Effector memory CD8-positive, alpha-beta T cell (primary cell): ENCODE measurements at places on chromosomes 6 and 20.

GRCh38 chr6:151349651-151350270, 41.6 kb downstream of the ZBTB2 start:
- DNase-seq: no peak
- no peaks in the 10 kb centered on the region for H3K4me1 ChIP-seq
- H3K4me3 ChIP-seq: no peak overlapping the region
- H3K36me3 ChIP-seq: no peaks in the 10 kb centered on the region
- H3K27ac ChIP-seq: no peak overlapping the region

DNA sequence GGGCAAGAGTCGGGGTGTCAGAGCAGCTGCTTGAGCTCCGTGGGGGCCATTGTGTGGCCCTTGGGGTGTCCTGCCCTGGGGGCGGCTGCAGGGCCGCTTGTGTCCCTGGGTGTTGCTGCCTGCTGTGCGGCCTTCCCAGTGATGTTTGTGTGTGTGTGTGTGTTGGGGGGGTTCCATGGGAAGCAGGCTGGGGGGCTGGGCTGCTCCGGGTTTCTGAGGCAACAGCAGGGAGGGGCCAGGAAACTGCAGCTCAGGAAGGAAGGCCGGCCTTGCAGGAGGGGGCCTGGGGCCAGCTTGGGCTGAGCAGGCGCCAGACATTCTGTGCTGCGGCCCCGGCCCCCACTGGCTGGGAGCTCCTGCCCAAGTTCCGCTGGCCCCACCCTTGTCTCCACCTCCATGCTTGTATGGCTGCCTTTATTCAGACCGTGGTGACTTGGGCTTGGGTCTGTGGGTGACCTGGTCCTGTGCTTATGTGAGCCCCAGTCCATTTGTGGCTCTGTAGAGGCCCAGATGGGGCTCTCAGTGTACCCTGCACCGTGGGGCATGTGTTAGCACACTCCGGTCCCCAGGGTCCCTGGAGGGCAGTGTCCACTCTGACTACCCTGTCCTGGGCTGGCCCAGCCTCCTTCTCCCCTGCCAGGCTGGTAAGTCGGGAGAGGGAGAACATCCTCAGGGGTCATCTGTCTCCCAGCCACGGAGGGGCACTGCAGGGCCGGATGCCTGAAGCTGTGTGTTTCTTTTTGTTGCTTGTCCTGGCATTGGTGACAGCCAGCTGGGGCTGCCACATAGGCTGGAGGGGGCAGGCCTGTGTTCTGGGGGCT, 4.6 kb upstream of the SOX18 start:
- peaks cover 5% of the 10 kb centered on the region for H3K4me1 ChIP-seq
- H3K27me3 ChIP-seq: peaks cover 27% of the 10 kb centered on the region
- DNase-seq: no peak
- H3K36me3 ChIP-seq: no peaks in the 10 kb centered on the region

- H3K27me3 ChIP-seq: peaks cover 48% of the 10 kb centered on the region
- no peak for DNase-seq
- no peak overlapping the region for H3K27ac ChIP-seq
- no peaks in the 10 kb centered on the region for H3K4me1 ChIP-seq
- no peak overlapping the region for H3K4me3 ChIP-seq
Measured at GRCh38 chr6:156582509-156582992, 194.6 kb upstream of the ARID1B start.

DNA sequence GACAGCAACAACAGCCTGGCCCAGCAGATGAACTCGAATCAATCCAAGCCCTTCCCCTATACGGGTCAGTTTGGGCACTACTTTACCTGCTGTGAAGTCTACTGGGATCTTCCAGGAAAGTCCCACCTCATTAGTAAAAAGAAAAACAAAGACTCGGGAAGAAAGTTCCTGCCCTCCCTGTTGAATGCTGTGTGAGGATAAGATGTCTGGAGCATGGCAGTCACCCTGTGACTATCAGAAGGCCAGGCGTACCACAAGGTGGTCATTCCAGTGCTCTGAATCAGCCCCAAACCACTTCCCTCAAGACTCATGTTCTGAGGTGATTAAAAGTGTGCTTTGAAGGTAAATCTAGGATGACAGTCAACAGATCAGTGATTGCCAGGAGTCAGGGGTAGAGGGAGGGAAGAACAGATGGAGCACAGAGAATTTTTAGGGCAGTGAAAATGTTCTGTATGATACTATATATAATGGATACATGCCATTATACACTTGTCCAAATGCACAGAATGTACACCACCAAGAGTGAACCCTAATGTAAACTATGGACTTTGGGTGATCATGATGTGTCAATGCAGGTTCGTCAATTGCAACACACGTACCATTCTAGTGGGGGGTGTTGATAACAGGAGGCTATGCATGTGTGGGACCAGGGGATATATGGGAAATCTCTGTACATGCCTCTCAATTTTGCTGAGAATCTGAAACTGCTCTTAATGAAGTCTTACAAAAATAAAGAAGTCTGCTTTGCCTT, 14.7 kb downstream of the FKBP1A start:
- peaks cover 79% of the 10 kb centered on the region for H3K4me1 ChIP-seq
- peak overlapping the region; percentile 52 for H3K27ac ChIP-seq
- H3K36me3 ChIP-seq: peaks cover 33% of the 10 kb centered on the region
- no peak for DNase-seq
- H3K27me3 ChIP-seq: no peaks in the 10 kb centered on the region

DNA sequence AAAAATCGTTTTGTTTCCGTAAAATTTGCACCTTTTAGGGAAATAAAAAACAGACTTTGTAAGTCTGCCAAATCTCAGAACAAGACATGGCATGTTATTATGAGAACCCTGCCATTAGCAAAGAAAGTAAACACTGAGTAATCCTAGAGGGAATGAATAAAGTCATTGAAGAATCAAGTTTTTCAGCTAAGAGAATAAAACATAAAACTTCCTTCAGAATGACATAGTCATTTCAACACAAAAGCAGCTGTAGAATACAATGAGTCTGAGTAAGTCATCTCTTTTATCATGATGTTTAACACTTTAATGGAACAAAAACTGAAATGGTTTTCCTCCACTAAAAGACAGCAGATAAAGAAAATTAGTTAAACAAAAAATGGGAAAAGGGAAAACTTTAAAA, 10.3 kb upstream of the DST start:
- H3K4me1 ChIP-seq: no peaks in the 10 kb centered on the region
- DNase-seq: no peak
- no peak overlapping the region for H3K27ac ChIP-seq

- peaks cover 6% of the 10 kb centered on the region for H3K4me1 ChIP-seq
- no peaks in the 10 kb centered on the region for H3K36me3 ChIP-seq
- no peak for DNase-seq
- H3K4me3 ChIP-seq: no peak overlapping the region
Measured at GRCh38 chr6:128696691-128697689, 176.6 kb upstream of the PTPRK start.

GRCh38 chr6:3290149-3290930, 31.6 kb downstream of the PSMG4 start:
- H3K27ac ChIP-seq: no peak overlapping the region
- H3K36me3 ChIP-seq: no peaks in the 10 kb centered on the region
- H3K4me1 ChIP-seq: no peaks in the 10 kb centered on the region

DNA sequence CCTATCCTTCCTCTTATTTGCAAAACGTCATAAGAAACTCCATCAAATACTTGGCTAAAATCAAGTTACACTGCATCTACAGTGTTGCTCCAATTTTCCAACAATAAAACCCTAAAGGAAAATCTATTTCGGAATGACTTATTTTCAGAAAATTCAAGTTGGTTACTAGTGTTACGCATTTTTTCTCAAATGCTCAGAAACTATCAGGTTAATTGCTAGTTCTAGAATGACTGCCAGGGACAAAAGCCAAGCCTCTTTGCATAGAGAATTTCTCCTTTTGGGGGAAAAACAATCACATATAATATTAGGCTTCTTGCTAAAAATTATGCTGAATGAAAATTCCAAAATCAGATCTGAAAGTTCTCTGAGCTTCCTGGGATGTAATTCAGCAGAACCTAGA, 210.2 kb downstream of the BTBD9 start:
- H3K4me3 ChIP-seq: no peak overlapping the region
- H3K27ac ChIP-seq: no peak overlapping the region
- no peaks in the 10 kb centered on the region for H3K36me3 ChIP-seq
- H3K4me1 ChIP-seq: peaks cover 6% of the 10 kb centered on the region
- H3K27me3 ChIP-seq: no peaks in the 10 kb centered on the region

DNA sequence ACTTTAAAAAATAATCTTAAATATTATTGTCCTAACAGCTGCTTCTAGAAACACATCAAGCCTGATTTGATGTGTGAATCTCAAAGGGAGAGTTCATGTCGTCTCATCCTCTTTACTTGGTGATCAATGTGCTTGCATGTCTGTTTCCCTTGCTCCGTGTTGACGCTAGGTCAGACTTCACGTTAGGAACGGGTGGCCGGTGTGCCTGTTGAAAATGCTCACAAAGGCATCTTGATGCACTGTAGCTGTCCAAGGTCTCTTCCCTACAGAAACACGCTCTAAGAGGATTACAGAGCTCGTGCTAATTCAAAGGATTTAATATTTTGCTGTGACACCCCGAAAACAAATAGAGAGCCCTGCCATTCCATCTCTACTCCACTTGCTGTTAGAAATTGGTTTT, 84.6 kb downstream of the ID4 start:
- H3K27ac ChIP-seq: no peak overlapping the region
- no peak for DNase-seq
- no peaks in the 10 kb centered on the region for H3K4me1 ChIP-seq
- no peak overlapping the region for H3K4me3 ChIP-seq
- H3K36me3 ChIP-seq: no peaks in the 10 kb centered on the region

- no peak overlapping the region for H3K4me3 ChIP-seq
- H3K36me3 ChIP-seq: no peaks in the 10 kb centered on the region
- H3K27me3 ChIP-seq: peaks cover 23% of the 10 kb centered on the region
Measured at GRCh38 chr20:21280522-21281016, 22.6 kb upstream of the XRN2 start.

- H3K36me3 ChIP-seq: peaks cover 3% of the 10 kb centered on the region
- no peak overlapping the region for H3K27ac ChIP-seq
- H3K4me1 ChIP-seq: peaks cover 14% of the 10 kb centered on the region
- no peak for DNase-seq
- no peaks in the 10 kb centered on the region for H3K27me3 ChIP-seq
Measured at GRCh38 chr6:130229645-130230044, 6.9 kb upstream of the SAMD3 start.
